Activated CD4-positive, alpha-beta T cell treated with anti-CD3 and anti-CD28 coated beads for 36 hours (primary cell): ENCODE measurements at places on chromosomes 12 and 14.

DNA sequence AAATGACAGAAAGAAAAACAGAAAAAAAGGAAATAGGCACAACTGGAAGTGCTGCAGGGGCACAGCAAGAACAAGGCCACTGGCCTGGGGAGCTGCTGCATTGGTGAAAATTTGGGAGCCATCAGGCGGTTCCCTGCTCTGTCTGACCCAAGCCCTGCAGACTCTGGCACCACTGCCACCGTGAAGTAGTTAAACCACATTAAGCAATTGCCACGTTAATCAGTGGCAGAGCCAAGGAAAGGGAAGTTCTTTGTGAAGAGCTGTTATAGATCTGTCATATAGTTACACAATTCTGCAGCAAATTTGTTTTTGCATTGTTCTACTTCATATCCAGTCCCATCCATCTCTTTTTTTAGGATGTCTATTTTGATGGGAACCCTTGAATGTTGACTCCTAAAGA, 915.3 kb downstream of the FSCB start:
- no peak for DNase-seq

- DNase-seq = no peak
Measured at GRCh38 chr14:29035134-29035533, 268.5 kb downstream of the FOXG1 start.

GRCh38 chr12:92757597-92758121, 54.9 kb downstream of the PLEKHG7 start:
- no peak for DNase-seq

- no peak for DNase-seq
Measured at GRCh38 chr12:27778206-27778605, 1.8 kb upstream of the KLHL42 start.

- no peak for DNase-seq
Measured at GRCh38 chr12:2020511-2020910, 16.3 kb upstream of the DCP1B start.

GRCh38 chr12:106021516-106021915, 117.2 kb downstream of the NUAK1 start:
- DNase-seq = no peak

- no peak for DNase-seq
Measured at GRCh38 chr14:31205681-31206535, 1.7 kb downstream of the HECTD1 start.

DNA sequence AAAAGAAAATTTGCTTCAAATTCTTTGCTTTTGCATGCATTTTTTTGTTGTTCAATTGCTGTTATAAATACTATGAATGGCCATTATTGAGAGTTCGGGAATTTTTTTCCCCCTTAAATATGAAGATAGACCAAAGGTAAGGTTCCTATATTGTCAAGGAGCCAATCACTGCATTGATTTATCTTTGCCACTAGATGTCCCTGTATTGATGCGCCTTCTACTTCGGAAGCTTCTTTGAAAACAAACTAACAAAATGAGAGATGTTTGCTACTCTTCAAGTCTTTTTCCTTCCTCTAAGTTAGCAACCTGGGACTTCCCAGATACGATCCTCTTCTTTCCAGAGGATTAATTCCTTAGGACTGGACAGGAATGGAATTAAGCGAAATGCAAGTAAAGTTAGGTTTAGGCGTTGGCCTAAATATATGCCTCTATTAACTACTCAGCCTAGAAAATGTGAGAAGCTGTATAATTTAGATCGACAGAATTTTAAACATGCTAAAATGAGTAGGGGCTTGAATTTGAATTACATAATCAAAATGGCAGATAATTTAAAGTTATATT, 318.1 kb downstream of the AEBP2 start:
- DNase-seq = no peak
